ENCODE measurements at places on chromosomes 12 and 14.

DNA sequence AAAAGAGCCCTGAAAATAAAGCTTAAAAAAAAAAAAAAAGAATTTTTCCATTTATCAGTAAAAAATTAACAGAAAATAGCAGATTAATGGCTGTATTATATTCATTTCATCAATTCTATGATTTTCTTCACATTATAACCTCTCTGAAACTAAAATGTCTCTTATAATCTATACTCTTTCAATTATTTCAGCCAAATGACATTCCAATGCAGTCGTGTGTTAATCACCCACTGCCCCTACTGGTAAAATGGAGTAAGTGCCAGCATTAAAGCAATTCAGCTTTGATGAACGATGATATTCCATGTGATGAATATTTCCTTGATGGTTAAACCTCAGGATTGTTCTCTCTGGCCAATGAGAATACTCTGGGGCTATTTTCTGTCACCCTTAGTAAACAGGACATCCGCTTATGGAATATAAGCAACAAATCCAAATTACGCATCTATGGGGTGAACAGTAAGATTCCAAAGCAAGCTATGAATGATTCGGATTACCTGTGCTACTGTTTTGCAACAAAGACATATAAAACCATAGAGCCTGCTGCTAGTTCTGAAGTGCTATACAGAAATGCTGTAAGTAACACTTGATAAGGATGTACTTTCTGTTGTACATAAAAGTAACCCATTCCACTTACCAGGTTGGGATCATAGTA is 20.3 kb upstream of the SYCP3 start:
- DNase-seq = no peak

- no peak for DNase-seq
These were observed 192.6 kb upstream of the CCDC196 start for GRCh38 chr14:66293533-66294105.

DNA sequence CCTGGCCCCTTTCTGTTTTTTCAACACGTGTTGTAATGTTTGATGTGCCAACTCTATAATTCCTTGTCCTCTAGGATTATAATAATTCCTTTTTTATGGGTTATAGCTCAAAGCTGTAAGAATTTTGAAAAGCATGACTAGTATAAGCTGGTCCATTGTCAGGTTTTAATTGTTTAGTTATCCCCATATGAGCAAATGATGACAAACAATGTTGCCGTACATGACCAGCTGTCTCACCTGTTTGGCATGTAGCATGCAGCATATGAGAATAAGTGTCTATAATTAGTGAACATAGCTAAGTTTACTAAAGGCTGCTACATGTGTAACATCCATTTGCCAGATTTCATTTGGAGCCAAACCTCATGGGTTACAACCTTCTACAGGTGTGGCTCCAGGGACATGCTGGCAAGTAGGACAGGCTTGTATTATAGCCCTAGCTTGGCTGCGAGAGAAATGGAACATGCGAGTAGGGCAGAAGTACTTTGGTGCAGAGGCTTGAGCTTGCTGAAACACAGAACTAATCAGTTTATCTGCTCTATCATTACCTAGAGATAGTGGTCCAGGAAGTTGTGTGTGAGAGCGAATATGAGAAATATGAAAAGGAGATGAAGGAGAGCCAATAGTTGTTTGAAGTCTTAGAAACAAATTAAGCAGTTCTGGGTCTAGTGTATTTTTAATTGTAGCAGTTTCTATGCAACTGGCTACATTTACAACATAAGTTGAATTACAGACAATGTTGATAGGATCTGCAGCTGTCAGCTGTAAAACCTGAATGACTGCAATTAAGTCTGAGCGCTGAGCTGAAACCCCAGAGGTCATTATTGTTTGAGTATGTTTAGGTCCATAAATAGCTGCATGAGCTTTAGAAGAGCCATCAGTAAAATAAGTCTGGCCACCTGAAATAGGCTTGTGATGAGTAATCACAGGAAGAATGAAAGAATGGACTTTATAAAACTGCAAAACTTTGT is 22.6 kb upstream of the MAPKAPK5 start:
- no peak for DNase-seq

- no peak for DNase-seq
These were observed 2.4 kb upstream of the WIF1 start for GRCh38 chr12:65123435-65124063.

GRCh38 chr12:105481392-105482300 is 151.2 kb downstream of the C12orf75 start:
- DNase-seq = no peak

- DNase-seq = no peak
These were observed 398.9 kb downstream of the EGLN3 start for GRCh38 chr14:33551963-33552362.

DNA sequence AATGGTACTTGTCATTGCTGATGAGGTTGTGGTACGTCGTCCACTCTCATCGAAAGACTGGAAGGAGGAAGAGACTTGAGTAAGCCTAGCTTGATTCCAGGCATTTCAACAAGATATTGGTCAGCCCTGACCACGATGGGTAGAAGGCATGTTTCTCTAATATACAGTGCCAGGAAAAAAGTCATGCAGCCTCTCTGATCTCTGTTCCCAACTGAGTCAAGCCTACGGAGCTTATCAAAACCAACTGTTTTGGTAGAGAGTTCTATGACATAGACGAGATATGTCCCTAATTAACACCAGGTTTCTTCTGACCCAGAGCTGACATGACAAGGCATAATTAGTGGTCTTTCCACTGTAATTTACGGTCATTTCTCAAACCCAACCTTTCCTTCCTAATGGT is 58.5 kb downstream of the NIN start:
- no peak for DNase-seq

- DNase-seq = no peak
These were observed 131.6 kb downstream of the SEC23A start for GRCh38 chr14:38971258-38971921.

DNA sequence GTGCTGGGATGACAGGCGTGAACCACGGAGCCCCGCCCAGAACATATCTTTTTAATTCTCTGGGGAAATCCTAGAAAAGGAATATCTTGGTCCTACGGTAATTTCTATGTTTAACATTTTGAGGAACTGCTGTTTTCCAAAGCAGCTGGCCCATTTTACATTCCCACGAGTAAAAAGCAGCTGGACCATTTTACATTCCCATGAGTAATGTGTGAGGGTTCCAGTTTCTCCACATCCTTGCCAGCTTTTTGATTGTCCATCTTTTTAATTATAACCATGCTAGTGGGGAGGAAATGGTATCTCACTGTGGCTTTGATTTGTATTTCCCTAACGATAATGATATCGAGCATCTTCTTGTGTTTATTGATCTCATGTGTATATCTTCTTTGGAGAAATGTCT is 4.4 kb upstream of the P2RX4 start:
- no peak for DNase-seq

- no peak for DNase-seq
These were observed 13.0 kb downstream of the PLEKHG6 start for GRCh38 chr12:6323340-6323994.

DNA sequence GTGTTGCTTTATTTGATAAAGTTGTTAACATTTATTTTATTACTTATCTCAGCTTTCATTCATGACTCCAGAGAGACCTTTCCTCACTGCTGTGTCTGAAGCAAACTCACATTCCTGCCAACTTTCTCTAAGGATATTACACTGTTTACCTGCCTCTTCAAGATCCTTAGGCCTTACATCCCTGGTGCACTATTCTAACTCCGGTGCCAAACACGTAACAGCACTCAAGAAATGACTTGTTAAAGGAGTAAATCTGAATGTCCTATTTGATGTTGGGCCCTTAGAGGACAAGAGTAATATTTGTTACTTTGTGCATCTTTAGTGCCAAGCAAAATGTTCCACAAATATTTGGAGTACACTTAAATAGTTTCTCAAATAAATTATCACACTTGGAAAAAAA is 324.1 kb upstream of the FLRT2 start:
- DNase-seq = no peak

DNA sequence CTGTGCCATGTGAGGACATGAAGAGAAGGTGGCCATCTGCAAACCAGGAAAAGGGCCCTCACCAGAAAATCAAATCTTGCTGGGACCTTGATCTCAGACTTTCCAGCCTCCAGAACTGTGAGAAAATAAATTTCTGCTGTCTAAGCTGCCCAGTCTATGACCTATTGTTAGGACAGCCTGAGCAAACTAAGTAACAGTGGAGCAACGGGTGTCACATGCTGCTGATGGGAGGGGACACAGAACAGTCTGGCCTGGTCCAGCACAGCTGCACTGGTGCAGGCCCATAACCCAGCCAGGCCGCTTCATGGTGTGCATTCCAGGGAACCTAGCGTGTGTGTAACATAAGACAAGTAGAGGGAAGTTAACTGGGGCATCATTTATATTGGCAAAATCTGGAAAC is 42.1 kb downstream of the GRIP1 start:
- no peak for DNase-seq

DNA sequence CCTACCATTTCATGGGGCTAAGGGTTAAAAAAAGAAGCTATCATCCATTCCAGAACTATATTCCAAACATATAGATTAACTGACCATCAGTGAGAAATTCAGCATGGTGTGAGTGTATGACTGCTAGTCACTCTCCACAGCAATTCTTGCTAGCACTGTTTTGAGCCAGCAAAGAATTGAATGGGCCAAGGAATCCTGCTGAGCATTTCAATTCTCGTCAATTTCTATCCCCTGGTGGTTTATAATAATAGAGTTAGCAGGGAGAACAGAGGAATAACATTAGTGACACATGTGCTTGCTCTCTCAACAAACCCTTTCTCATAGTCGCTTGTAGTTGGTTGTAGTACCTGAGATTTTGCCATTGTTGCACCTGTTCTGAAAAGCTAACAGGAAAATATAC is 7.2 kb downstream of the MBIP start:
- no peak for DNase-seq

- DNase-seq = no peak
These were observed 154.0 kb upstream of the DIO3 start for GRCh38 chr14:101407328-101407727.

GRCh38 chr14:105179191-105179590 is 1.9 kb downstream of the NUDT14 start:
- no peak for DNase-seq

GRCh38 chr12:64680235-64680634 is 69.9 kb downstream of the RASSF3 start:
- no peak for DNase-seq

DNA sequence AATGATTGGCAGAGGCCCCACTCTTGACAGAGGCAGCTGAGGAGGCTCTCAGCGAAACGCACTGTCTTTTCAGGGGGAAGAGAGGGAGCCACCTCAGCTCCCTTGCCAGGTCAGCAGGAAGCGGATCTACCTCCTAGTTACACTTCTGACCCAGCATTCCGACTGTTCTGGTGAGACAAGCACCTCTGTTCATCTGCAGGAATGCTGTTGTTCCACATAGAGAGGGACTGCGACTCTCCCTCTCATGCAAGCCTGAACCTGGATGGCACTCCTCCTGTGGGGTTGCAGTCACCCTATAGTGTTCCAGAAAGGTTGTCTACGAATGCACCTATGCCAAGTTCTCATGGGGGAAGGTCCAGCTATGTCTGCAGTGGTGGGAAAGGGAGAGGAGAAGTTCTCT is 37.1 kb upstream of the AEBP2 start:
- DNase-seq = no peak

- no peak for DNase-seq
These were observed 129.9 kb upstream of the GRIN2B start for GRCh38 chr12:14111230-14111865.

DNA sequence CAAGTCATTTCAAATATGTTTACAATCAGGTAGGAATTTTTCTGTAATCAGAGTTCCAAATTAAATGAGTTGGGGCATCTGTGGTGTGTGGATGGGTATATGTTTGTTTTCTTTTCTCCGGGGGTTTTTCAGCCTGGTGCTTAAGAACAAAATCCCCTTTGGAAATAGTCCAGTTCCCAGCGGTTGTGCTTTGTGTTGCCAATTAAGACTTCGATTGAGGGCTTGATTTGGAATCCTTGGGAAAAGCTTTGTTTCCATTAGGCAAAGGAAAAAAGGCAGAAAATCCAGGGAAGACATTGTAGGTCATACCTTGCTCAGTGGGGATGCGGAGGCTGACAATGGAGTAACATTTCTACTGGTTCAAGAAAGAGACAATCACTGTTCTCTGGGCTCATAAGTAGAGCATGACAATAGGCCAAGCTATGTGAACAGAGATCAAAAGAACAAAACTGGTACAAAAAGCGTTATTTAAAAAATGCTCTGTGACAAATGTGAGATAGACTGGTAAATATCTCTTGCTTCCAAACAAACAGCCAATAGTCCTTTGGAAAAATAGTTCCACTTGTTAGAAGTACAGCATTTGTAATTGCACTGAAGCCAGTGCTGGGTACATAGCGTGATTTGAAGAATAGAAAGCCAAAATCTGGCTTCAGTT is 79.7 kb downstream of the EML1 start:
- DNase-seq = no peak

DNA sequence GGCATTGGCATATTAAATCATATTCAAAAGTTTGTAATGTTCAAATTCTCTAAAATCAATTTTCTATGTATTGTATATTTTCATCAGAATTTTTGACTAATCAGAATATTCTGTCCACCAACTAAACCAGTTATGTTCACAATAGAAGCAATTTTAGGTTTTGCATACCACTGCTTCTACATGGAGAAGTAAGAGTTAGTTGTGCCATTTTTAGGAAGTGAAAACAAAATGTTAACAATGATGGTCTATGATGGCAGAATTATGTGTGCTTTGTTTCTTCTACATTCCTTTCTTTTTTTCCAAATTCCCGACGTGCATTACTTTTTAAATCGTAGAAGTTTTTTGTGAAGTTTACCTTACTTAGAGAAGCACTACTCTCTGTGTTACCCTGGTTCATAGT is 29.5 kb downstream of the ABHD12B start:
- DNase-seq = no peak

GRCh38 chr12:67068761-67069450 is 200.3 kb upstream of the CAND1 start:
- no peak for DNase-seq

GRCh38 chr12:123089140-123089539 is 61.8 kb downstream of the PITPNM2 start:
- DNase-seq = no peak

DNA sequence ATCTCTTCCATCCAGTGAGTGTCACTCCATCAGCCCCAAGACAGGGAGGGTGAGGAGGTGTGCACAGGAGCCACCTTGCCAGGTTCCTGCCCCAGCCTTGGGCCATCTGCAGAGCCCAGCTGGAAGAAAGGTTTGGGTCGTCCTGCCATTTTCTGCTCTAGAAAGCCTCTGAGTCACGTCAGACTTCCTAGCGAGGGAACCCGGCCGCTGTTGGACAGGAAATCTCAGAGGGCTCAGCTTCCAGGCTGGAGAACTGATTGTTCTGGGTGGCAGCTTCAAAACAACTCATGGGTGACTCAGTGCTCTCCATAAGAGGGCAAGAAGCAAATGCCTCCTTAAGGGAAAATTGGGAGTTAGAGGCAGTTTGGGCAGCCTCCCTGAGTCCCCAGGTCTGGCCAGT is 16.6 kb downstream of the HIP1R start:
- no peak for DNase-seq

DNA sequence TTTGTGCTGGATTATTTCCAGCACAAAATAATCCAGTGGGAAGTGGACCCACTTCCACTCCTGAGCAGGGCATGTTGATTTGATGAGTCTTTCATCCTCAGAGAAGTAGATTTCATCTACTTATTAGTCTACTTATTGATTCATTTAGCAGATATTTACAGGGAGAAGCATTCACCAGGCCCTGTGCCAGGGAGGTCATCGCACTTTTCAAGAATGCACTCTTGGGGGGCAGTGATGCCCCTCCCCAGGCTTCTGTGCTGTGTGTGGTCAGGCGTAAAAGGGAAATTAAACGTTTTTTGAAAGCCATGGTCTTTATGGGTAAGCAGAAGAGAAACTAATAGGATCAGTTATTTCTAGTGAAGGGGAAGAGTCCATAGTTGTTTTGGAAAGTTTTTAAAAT is 610.7 kb upstream of the TMEM132C start:
- no peak for DNase-seq

Measured in chondrocyte (in vitro differentiated cells).